ENCODE measurements at places on chromosomes 4 and X.

DNA sequence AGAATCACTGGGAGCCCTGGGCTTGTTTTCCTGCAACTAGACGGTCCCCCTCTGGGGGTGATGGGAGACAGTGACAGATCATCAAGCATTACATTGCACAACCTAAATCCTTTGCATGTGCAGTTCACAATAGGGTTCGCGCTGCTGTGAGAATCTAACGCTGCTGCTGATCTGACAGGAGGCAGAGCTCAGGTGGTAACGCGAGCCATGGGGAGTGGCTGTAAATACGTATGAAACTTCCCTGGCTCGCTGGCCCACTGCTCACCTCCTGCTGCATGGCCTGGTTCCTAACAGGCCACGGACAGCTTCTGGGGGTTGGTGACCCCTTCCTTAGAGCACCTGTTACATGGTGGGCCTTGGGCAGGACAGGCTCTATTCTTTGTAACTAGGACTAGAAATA lies 10.4 kb downstream of the PAQR3 start:
- no peak for DNase-seq
- no peak overlapping the region for H3K27ac ChIP-seq
- no peak overlapping the region for H3K4me3 ChIP-seq

DNA sequence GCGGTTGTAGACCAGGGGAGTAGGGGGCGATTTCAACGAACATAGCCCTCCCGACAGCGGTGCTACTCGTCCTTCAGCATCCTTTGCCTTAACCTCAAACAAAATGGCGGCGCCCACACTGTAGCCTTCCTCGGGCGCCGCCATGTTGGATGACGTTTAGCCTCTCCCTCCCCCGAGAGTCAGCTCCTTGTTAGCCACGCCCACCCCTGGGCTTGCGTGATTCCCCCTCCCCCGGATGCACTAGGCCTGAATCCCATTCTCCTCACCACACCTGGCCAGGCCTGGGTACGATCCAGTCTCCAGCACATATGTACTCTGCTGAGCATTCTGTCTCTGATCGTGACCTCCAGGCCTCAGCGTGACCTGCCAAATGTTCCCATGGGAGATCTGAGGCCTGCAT lies 49.0 kb upstream of the ZNF157 start:
- H3K27ac ChIP-seq, result no peak overlapping the region
- no peaks in the 10 kb centered on the region for H3K4me1 ChIP-seq
- no peaks in the 10 kb centered on the region for H3K27me3 ChIP-seq
- DNase-seq, result no peak

- H3K4me3 ChIP-seq, result no peak overlapping the region
- H3K4me1 ChIP-seq, result peaks cover 28% of the 10 kb centered on the region
- no peak for DNase-seq
- peaks cover 12% of the 10 kb centered on the region for H3K27me3 ChIP-seq
- no peak overlapping the region for H3K27ac ChIP-seq
These were observed 5.4 kb upstream of the GTPBP6 start for GRCh38 chrX:323721-324628.

- no peak overlapping the region for H3K27ac ChIP-seq
- DNase-seq, result no peak
- no peak overlapping the region for H3K4me3 ChIP-seq
These were observed 159.3 kb upstream of the LCORL start for GRCh38 chr4:18180892-18181291.

- no peaks in the 10 kb centered on the region for H3K36me3 ChIP-seq
- no peak overlapping the region for H3K4me3 ChIP-seq
- no peaks in the 10 kb centered on the region for H3K27me3 ChIP-seq
- no peak for DNase-seq
These were observed 29.2 kb downstream of the SMIM14 start for GRCh38 chr4:39609454-39609931.

DNA sequence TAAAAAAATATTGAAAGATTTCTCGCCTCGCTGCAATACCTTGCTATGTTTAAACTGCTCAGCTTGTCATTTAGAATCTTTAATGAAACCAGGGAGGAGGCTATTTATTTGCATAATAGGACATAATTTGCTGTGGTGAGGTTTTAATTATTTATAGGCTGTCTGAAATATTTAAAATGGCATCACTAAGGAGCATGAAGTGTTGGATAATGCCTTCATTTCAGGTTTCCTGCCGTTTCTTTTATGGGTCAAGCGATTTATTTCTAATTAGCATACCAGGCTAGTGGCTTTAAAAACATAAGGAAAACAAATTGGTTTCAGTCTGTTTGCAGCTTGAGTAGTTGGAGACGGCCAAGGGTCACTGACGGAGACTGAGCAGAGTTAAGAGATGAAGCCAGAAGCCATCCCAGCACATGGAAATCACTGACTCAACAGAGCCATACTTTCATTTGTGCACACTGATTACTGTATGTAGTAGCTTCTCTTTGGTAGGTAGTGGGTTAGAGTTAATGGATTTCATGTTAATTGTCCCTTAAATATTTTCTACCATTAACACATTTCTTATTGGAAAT lies 1962.4 kb upstream of the TENM3 start:
- no peaks in the 10 kb centered on the region for H3K4me1 ChIP-seq
- no peak for DNase-seq
- H3K36me3 ChIP-seq, result no peaks in the 10 kb centered on the region
- no peak overlapping the region for H3K27ac ChIP-seq
- H3K27me3 ChIP-seq, result no peaks in the 10 kb centered on the region

DNA sequence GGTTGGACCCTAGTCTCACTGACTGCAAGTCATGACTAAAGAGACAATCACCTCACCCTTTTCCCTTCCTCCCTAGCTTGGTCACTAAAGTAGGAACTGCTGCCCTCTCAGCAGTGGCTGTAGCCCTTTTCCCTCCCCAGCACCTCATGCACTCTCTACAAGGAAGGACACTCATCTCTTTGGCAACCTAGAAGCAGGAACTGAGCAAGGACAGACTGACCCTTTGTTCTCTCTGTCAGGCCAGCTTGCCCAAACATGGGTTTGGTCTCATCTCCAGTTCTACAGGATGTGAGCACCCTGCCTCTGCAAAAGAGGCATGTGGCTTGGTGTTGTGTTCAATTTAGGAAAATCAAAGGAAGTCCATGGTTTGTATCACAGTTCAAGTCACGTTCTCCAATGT lies 15.8 kb downstream of the LEF1 start:
- no peaks in the 10 kb centered on the region for H3K27me3 ChIP-seq
- DNase-seq, result no peak
- H3K4me3 ChIP-seq, result no peak overlapping the region
- no peaks in the 10 kb centered on the region for H3K4me1 ChIP-seq

GRCh38 chr4:173432430-173432829 lies 33.5 kb upstream of the SCRG1 start:
- no peak for DNase-seq
- no peak overlapping the region for H3K27ac ChIP-seq
- H3K36me3 ChIP-seq, result no peaks in the 10 kb centered on the region
- no peaks in the 10 kb centered on the region for H3K27me3 ChIP-seq

DNA sequence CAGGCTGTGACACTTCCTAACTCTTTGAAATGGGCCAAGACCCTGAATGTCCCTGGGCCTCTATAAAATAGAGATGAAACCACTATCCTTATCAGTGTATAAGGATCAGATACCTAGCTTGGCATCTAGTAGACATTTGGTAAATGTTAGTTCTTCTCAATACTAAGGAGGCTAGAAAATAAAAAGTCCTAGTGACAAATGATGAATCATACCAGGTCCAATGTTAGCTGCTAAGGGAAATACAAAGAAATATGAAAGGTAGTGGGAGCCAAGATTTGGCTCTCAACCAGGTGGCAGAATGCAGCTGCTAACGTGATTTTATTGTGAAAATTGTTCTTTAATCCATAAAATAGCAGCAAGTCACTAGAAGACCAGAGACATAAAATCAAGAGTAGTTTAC lies 19.8 kb upstream of the PPARGC1A start:
- DNase-seq, result no peak
- no peaks in the 10 kb centered on the region for H3K36me3 ChIP-seq
- no peaks in the 10 kb centered on the region for H3K27me3 ChIP-seq

- H3K27me3 ChIP-seq, result no peaks in the 10 kb centered on the region
- no peak for DNase-seq
- no peak overlapping the region for H3K4me3 ChIP-seq
- H3K27ac ChIP-seq, result no peak overlapping the region
- H3K4me1 ChIP-seq, result no peaks in the 10 kb centered on the region
These were observed 76.9 kb downstream of the RRAGB start for GRCh38 chrX:55794405-55794804.

GRCh38 chr4:171843456-171843855 lies 30.3 kb downstream of the GALNTL6 start:
- no peaks in the 10 kb centered on the region for H3K4me1 ChIP-seq
- no peaks in the 10 kb centered on the region for H3K36me3 ChIP-seq
- H3K4me3 ChIP-seq, result no peak overlapping the region
- H3K27me3 ChIP-seq, result no peaks in the 10 kb centered on the region
- H3K27ac ChIP-seq, result no peak overlapping the region

GRCh38 chrX:2910109-2910508 lies 19.0 kb downstream of the ARSD start:
- peaks cover 50% of the 10 kb centered on the region for H3K36me3 ChIP-seq

DNA sequence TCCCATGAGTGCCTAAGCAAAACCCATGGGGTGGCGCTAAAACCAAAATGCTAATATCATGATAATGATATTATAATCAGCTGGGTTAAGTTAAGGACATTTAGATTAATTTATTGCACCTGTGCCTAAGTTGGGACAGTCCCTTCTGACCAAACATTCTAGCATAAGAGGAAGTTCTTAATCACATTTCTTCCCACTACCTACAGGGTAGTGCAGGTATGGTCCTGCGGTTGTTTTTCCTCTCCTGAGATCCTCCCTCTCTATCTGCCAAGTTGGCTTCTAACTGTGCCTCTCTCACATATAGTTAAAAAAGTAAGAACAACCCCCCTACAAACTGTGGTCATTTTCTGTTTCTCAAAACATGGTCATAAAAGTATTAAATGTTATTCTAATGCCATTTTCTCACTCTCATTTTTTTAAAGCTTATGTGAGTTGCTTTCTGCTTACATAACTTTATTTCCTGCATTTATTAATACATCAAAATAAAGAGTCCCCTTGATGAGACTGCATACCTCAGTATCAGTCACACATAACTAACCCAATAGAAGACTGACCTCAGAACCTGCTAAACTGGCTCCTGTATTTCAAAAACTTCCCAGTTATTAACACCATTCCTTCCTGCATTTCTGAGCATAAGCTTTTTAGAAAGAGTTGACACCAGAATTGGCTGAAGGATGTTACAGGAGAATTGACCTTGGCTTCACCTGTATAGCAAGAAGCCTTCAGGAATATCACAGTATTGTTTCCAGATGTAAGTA lies 1332.5 kb downstream of the FSTL5 start:
- DNase-seq, result no peak
- no peaks in the 10 kb centered on the region for H3K27me3 ChIP-seq
- no peak overlapping the region for H3K4me3 ChIP-seq

DNA sequence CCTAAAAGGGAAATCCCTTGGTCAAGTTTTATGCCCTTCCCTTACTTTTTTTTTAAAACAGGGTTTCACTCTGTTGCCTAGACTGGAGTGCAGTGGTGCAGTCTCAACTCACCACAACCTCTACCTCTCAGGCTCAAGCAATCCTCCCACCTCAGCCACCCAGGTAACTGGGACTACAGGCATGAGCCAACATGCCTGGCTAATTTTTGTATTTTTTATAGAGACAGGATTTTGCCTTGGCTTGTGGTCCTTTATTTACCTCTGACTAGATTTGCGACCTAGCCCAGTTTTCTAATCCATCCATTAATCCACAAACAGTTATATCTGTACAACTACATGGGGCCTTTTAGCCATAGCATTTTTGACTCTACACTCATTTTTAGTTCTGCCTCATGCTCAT lies 23.7 kb downstream of the CDS1 start:
- H3K27me3 ChIP-seq, result no peaks in the 10 kb centered on the region
- no peak for DNase-seq
- no peak overlapping the region for H3K27ac ChIP-seq
- H3K4me3 ChIP-seq, result no peak overlapping the region
- peaks cover 3% of the 10 kb centered on the region for H3K4me1 ChIP-seq
- H3K36me3 ChIP-seq, result no peaks in the 10 kb centered on the region

DNA sequence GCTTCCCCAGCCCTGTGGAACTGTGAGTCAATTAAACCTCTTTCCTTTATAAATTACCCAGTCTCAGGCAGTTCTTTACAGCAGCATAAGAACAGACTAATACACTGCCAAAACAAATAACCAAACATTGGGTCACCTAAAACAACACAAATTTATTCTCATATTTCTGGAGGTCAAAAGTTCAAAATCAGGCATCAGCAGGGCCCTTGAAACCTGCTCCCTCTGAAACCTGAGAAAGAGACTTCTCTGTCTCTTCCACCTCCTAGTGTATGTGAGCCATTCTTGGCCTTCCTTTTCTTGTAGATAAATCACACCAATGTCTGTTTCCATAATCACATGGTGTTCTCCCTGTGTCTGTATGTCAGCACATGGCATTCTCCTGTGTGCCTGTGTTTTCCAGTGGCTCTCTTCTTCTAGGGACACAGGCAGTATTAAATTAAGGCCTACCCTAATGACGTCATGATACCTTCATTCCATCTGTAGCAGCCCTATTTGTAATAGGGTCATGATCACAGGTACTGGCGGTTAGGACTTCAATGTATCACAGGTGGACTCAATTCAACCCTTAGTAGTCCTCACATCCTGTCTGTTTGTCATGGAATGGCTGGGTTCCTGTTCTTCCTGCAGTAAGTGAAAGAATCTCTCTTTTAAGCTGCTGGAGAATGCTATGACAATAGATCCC lies 147.3 kb upstream of the CLNK start:
- no peaks in the 10 kb centered on the region for H3K36me3 ChIP-seq
- H3K27me3 ChIP-seq, result no peaks in the 10 kb centered on the region
- no peak overlapping the region for H3K27ac ChIP-seq
- no peak overlapping the region for H3K4me3 ChIP-seq

GRCh38 chrX:52217494-52218160 lies 32.9 kb downstream of the MAGED4 start:
- H3K27me3 ChIP-seq, result no peaks in the 10 kb centered on the region
- H3K27ac ChIP-seq, result no peak overlapping the region
- no peak for DNase-seq
- no peaks in the 10 kb centered on the region for H3K36me3 ChIP-seq

DNA sequence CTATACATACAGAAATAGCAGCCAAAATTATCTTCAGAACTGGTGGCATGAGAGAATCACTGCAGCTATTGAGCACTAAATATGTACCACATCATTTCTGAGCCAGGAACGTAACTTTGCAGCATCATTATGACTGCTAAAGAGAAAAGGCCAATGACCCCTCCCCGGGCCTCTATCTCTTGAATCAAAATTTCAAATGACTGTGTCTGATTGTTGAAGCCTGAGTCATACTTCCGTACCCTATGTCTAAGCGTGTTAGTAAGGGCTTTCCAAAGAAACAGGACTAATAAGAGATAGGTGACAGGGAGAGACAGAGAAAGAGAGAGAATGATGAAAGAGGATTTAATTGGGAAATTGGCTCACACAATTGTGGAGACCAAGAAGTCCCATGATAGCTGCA lies 445.5 kb upstream of the SPANXN1 start:
- H3K36me3 ChIP-seq, result no peaks in the 10 kb centered on the region

GRCh38 chrX:88425739-88426138 lies 321.3 kb upstream of the CPXCR1 start:
- no peaks in the 10 kb centered on the region for H3K27me3 ChIP-seq
- H3K4me3 ChIP-seq, result no peak overlapping the region
- no peak for DNase-seq
- no peaks in the 10 kb centered on the region for H3K4me1 ChIP-seq
- H3K36me3 ChIP-seq, result no peaks in the 10 kb centered on the region

Data from esophagus squamous epithelium (tissue), 5 donors.